Stimulated activated CD4-positive, alpha-beta T cell treated with anti-CD3 and anti-CD28 coated beads, Interleukin-15, amount 100 ng/mL, for 1 hour (primary cell): ENCODE measurements at places on chromosomes 4 and X.

DNA sequence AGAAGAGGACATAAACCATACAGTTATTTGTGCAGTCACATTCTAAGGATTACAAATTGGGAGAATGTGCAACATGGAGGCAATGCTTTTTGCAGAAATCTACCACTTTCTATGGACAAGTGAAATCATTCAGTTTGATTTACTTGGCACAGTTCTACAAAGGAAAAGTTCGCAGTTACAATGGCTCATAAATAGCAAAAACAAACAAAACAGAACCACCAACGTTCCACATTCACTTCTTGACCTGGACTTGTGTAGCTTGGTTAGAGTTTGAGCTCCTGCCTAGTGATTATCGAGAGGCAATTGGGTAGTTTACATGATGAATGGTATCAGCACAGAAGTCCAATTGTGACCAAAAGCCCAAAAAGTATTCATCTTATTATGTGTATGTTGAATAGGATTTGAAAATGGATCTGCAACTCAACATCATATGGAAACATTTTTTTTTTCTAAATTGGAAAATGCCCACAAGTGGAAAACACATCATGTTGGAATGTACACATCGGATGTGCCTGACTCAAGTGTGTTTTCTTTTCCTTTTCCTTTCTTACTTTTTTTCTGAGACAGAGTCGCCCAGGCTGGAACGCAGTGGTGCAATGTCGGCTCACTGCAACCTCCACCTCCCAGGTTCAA is 123.8 kb downstream of the LUZP4 start:
- no peak for DNase-seq

DNA sequence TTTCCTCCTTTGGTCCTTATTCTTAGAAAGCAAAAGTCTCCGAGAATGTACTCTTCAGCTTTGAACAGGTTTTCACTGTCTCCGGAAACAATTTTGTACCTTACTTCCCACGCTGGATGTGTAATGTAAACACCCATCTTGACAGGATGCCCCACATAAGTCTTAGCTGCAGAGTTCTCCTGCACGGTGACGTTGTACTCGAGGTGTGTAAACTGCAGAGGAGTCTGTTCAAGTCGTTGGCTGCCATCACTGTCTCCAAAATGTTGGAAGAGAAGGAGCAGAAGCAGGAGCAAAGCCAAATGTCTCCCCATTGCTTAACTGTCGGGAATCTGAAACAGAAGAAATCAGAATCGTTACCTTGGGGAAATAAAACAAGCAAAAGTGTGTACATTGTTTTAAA is 14.1 kb downstream of the FAT1 start:
- DNase-seq: no peak

GRCh38 chr4:98586962-98587354 is 71.5 kb downstream of the TSPAN5 start:
- DNase-seq: no peak

DNA sequence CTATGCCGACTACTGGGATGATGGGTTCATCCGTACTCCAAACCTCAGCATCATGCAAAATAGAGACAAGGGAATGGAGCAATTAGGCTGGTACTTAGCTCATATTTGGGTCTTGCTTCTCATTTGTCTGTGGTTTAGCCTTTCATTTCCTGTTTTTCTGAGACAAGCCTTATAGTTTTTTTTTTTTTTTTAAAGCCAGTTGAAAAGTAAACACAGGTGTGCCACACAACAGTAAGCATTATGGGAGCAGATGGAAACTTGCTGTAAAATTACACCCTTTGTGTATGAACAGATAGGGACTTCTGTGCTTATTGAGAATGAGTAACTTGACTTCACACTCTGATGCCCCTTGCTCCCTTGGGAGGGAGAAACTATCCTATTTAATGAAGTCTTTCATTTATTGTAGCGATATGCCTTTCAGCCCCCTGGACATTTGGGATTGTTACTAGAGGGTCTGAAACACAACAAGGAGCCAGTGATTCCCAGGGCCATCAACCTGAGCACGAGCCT is 13.7 kb downstream of the RASSF6 start:
- DNase-seq: no peak

GRCh38 chr4:151356510-151356909 is 31.1 kb upstream of the SH3D19 start:
- DNase-seq: no peak

GRCh38 chrX:68940601-68941000 is 111.8 kb downstream of the EFNB1 start:
- DNase-seq: no peak

DNA sequence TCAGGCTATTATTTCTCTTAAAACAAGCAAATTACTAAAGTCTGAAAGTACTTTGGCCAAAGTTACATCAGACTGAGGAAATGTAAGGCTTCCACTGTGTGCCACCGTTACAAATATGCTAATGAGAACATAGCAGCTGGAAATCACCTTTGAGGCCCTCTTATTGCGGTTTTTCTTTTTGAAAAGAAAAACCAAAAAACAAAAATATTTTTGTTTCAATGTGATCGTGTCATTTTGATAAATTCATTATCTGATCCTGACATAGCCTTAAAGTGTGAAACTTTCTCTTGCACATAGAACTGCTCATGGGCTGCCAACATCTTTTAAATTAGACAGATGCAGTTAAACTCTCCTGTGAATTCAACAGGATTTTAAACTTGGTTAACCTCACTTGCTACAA is 2.8 kb upstream of the TIFA start:
- DNase-seq: no peak

- no peak for DNase-seq
Measured at GRCh38 chrX:18490806-18491555, 65.6 kb downstream of the CDKL5 start.

DNA sequence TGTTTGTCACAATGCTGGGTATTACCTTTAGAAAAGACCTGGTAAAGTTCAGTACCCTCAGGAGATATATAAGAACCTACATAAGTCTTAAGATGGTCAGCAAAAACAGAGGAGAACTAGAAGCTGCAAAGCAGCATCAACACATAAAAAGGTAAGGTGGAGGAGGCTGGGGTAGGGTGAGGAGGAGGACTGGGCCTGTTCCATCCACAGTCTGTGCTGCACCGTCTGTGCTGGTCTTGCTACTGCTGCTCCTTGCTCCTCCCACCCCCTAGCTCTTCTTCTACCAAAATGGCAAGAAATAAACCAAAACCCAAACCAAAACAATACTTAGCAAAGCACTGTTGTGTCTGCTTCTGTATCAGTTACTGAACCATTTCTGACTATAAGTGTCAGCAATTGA is 102.2 kb downstream of the CDS1 start:
- DNase-seq: no peak

GRCh38 chr4:1684506-1685234 is 557 bp upstream of the FAM53A start:
- no peak for DNase-seq

DNA sequence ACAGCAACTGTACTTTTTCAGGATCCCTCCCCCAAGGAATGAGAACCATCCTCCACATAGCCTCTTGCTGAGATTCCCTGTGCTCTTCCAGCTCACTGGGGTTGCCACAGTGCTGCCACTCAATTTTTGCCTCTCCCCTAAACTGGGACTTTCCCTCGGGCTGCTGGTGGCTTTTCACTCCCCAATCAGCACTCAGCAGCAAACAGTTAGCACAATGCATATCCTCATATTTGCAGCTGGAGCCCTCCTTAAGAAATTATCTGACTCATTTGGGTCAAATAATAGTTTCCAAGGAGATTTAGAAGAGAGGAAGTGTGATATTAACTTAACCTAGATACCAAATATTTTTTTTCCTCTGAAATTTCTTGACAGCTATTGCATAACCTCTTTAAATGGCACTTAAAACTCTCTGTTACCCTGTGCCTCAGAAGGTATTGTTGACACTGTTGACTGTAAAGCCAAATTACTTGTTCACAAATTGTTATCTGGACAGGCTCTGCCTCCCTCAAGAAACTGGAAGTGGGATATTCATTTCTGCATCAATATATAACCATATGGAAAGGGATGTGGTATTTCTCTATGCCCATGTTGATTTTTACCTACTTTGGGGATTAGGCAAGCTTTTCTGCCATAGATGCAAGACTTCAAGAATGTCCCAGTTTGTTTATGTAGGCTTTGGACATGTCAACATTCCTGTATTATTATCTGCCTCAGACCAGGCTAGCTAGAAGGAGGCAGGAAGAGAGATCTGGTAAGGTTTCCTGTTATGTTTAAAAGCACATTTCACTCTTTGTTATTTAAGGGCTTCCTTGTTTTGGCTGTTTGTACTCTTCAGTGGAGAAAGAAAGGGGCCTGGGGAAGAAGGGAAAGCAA is 58.0 kb downstream of the SEPTIN11 start:
- DNase-seq: no peak

- DNase-seq: no peak
Measured at GRCh38 chrX:154419688-154420401, 8.5 kb downstream of the TAFAZZIN start.

GRCh38 chr4:26670903-26671537 is 87.1 kb downstream of the TBC1D19 start:
- DNase-seq: no peak

DNA sequence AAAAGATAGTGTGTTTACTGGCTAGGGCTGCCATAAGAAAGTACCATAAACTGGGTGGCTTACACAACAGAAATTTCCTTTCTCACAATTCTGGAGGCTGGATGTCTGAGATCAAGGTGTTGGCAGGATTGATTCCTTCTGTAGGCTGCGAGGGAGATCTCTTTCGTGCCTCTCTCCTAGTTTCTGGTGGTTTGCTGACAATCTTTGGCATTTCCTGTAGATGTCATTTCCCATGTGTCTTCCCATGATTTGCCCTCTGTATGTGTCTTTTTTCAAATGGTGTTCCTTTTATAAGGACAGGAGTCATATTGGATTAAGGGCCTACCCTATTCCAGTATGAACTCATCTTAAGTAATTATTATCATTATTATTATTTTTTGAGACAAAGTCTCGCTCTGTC is 27.9 kb upstream of the LCORL start:
- DNase-seq: no peak

DNA sequence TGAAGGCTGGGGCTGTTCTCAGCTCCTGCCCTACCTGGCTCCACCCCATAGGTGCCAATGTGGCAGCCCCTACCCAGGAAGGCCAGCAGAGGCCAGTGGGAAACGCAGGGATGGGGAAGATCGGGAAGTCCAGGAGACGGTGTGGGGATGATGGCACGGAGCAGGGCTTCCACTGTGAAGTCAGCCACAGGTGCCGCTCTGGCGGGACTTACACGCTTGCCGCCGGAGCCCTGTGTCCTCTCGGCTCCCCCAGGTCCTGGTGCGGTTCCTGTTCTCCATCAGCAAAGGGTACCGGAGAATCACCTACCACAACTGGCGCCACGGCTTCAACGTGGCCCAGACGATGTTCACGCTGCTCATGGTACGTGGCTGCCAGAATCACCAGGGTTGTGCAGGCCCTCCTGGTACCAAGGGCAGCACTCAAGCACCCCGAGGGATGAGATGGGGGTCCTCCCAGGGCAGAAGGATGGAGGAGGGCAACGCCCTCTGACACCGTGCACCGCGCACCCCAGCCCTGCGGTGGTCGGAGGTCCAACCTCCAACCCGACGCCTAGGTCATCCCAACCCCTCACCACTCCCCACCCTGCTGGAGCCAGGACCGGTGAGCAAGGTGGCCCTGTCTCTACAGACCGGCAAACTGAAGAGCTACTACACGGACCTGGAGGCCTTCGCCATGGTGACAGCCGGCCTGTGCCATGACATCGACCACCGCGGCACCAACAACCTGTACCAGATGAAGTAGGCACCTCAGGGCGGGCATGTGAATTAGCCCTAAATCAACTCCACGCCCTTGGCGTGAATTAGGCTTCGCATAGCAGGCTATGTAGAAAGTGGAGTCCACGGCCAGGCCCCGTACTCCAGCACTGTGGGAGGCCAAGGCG is 12.0 kb downstream of the ATP5ME start:
- DNase-seq: no peak

DNA sequence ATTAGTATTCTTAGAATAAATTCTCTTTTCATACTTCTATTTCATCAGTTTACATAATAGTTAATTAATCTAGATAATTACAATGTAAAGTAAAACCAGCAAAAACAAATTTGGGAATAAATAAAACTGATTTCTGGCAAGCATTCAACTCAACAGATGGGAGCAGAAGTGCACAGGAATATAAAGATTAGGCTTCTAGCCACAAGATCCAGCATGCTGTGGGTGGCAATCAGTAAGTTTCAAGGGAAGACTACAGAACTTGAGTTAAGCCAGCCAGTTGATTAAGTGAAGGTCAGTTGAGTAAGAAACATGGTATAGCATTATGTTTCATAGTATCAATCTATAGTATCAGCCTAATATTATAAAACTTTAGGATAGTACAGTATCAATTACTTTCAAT is 324.2 kb upstream of the AADAT start:
- no peak for DNase-seq

GRCh38 chr4:104969394-104970082 is 177.1 kb upstream of the TET2 start:
- no peak for DNase-seq

DNA sequence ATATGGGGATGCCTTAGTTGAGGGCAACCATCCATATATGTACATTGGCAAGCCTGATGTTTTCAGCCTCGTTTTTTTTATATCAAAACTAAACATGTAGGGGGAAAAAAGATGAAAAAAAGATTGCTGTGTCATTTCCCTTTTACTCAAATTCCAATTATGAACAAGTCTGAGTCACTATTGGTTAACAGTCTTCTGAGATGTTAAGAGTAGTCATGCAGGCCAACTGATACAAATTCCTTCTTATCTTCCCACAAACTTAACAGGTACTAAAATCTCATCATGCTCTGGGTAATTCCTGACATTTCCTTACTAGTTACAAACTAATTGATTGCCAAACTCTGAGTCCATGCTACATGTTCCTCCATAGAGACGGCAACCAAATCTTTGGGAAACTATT is 222.1 kb downstream of the FRMPD4 start:
- DNase-seq: no peak

DNA sequence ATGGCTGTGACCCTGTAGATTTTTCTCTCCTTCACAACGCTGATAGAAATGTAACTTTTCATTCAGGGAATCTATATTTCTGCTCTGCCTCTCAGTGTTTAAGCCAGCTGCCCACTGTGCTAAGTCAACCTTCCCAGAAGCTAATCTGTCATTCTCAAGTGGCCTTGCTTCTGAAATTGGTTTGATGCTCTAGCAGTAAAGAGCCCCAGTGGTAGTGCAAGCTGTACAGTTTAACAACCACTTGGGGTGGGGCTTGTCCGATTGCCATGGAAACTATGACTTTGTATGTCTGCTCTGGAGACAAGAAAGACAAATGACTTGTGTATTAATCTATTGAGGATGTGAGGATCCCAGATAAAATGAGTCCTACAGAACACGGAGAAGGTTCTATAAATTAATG is 620.9 kb upstream of the GALNT7 start:
- no peak for DNase-seq

DNA sequence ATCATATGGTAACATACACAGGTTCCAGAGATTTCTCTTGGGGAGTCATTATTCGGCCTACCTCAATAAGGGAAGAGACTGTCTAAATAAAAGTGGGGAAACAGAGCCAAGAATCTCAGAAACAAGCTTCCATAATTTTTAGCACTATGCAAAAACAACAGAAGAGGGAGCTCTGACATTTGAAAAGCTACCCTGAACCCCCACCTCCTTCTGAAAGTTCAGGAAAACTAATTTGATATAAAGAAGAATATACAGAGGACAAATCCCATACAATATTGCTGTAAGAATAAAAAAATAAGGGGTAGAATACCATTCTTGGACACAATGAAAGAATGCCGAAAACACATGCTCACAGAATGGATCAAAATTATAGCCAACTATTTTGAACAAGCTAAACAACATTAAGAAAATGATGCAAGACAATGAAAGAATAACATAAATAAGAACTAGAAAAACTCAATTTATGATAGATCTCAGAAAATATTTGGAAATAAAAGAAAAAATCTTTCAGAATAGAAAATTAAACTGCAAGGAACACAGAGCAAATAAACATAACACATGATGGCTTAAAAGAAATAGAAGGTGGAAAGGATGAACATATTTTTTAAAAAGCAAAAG is 14.4 kb upstream of the ZNF41 start:
- no peak for DNase-seq
